Spinal cord (tissue), 10 donors: ENCODE measurements at places on chromosomes 7 and 10. TPM values are rescaled to one million over a fixed set of nuclear protein-coding genes. Genes with fewer than 3 reads are reported as not detected.

DNA sequence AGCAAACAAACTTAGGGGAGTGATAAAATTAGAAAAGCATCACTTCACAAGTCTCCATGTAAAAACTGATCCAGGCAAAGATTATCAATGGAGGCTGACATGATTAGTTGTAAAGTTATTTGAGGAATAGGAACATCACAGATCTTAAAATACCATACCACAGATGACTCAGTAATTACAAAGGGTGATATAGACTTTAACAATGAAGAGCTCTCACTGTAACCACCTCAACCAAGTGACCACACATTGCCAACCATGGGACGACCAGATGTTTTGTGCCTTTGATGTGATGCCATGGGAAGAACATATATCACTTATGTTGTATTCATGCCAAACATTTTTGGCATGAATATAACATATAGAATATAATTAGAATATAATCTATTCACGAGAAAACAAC, 11.7 kb downstream of the AASS start:
- H3K4me1 ChIP-seq: no peaks in the 10 kb centered on the region
- H3K4me3 ChIP-seq: no peak overlapping the region
- no peaks in the 10 kb centered on the region for H3K27me3 ChIP-seq
- H3K27ac ChIP-seq: no peak overlapping the region
- no peak for DNase-seq
- no peaks in the 10 kb centered on the region for H3K36me3 ChIP-seq

DNA sequence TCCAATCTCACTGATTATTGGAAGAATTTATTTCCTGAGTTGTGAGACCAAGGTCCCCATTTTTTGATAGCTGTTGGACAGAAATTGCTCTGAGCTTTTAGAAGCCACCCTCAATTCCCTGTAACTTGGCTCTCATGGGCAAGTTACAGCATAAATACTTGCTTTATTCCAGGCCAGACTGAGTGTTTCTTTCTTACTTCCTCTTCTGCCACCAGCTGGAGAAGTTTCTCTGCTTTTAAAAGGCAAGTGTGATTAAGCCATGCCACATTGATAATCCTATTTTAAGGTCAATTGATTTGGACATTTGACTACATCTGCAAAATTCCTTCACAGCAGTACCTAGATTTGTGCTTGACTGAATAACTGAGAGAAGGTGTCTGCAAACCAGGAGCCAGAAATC, 14.1 kb upstream of the TAS2R41 start:
- no peaks in the 10 kb centered on the region for H3K4me1 ChIP-seq
- no peaks in the 10 kb centered on the region for H3K36me3 ChIP-seq
- peak; percentile 35 for DNase-seq

GRCh38 chr7:23246555-23246954, at the start of gene GPNMB:
Gene GPNMB (plus strand): TSS chr7:23246775. CDS start chr7:23246858, 83 bp downstream.
- peaks cover 20% of the 10 kb centered on the region for H3K27me3 ChIP-seq
- H3K27ac ChIP-seq: peak within 1 kb of the TSS; percentile 44
- DNase-seq: no peak
- peak within 1 kb of the TSS; percentile 38 for H3K4me3 ChIP-seq
- H3K4me1 ChIP-seq: peaks cover 15% of the 10 kb centered on the region

DNA sequence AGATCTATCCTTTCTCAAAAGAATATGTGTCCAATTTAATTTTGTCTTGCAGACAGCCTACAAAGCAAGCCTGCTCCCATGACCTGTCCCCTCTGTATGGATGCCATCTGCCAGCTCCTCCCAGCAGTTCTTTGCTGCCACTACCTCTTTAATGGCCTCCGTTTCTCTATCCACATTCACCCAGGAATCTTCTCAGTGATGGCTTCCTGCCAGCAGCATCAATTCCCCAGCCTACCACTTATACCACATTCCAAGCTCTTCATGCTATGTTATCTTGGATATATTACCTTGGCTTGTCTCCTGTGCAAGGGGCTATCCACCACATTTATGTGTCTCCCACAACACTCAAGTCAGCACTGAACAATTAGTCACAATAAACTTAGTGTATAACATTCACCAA, 133.2 kb downstream of the VPS50 start:
- H3K4me3 ChIP-seq: no peak overlapping the region
- H3K36me3 ChIP-seq: no peaks in the 10 kb centered on the region
- no peaks in the 10 kb centered on the region for H3K4me1 ChIP-seq
- DNase-seq: no peak

DNA sequence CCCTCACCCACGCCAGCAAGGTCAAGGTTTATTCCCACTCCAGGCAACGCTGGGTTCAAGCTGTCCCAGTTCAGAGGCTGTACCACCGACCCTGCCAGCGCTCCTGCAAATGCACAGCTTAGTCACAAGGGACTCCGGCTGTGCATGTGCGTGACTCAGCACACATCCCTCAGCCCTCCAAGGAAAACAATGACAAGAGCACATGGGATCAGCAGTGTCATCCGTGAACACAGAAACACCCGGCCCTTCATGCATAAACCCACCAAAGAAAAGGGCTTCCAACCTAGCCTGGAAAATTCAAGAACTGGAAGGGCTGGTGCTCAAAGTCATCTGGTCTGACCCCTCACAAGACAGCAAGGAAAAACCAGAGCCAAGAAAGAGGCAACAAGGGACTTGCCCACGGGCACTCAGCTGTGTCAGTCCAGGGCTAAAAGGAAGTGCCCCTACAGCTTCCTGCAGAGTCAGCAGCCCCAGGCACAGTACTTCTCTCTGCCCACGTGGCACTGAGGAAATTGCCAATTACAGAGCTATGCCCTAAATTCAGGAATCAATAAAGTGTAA, 106.1 kb downstream of the KCNMA1 start:
- no peaks in the 10 kb centered on the region for H3K36me3 ChIP-seq
- peaks cover 13% of the 10 kb centered on the region for H3K4me1 ChIP-seq
- no peaks in the 10 kb centered on the region for H3K27me3 ChIP-seq

DNA sequence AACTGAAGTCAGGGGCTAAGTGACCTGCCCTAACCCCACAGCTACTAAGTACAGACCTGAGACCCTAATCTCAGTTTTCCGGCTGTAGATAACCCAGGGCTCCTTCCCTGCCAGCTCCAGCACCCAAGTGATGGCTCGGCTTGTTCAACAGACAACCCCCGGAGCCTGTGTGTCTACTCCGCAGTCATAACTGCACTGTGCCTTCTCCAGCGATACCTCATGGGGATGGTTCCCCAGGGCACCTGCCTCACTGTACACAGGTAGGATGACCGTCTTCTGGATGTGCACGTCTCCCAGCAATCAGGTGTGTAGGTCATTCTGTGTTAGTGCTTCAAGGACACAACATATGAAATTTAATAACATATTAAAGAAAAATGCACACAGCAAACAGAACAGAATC, 37.1 kb downstream of the CPXM2 start:
- no peak overlapping the region for H3K27ac ChIP-seq
- H3K27me3 ChIP-seq: no peaks in the 10 kb centered on the region
- peaks cover 14% of the 10 kb centered on the region for H3K4me1 ChIP-seq
- DNase-seq: no peak

DNA sequence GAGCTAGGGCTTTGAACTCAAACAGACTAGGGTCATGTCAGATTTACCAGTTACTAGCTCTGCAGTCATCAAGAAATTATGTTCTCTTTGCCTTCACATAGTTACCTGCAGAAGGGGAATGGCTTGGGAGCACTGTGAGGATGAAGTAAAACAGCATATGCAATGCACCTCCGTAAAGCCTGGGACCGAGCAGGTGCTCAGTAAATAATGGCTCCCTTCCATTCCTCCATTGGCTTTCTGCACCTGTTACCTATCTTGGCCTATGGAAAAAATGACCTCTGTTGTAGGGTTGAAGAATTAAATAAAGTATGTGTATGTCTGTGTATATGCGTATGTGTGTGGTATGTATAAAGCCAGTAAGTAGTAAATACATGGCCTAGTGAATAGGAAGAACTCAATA, 78.8 kb downstream of the PDE1C start:
- no peaks in the 10 kb centered on the region for H3K36me3 ChIP-seq
- H3K4me1 ChIP-seq: peaks cover 4% of the 10 kb centered on the region
- no peak overlapping the region for H3K27ac ChIP-seq
- H3K27me3 ChIP-seq: no peaks in the 10 kb centered on the region

DNA sequence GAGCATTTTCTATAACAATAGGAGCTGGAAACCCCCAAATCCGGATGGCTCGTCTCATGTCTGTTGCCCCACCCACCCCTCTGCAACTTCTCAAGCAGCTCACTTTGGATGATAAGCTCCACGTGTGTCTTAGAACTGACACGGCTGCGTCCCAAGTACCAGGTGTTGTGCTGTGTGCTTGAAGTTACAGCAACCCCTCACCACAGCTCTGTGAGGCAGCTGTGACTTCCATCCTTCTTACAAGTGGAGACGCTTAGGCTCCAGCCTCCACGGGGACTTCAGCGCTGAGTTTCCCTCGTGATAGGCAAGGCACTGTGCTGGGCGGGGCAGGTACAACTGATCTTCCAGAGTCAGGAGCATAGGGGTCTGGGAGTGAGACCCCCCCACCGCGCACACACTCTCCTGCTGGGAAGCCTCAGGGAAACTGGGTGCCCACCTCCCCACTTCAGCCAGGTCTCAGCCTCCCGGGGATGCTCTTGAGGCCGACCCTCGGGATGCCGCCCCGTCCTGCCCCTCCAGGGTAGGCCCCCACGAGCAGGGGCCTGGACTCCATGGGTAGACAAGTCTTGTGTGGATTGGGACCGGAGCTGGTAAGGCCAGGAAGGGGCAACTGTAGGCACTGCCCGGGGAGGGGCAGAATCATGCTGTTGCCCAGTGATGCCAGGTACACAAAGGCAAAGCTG, 31.4 kb downstream of the EN2 start:
- H3K36me3 ChIP-seq: no peaks in the 10 kb centered on the region
- peaks cover 22% of the 10 kb centered on the region for H3K4me1 ChIP-seq
- no peak overlapping the region for H3K4me3 ChIP-seq
- DNase-seq: no peak
- no peak overlapping the region for H3K27ac ChIP-seq

DNA sequence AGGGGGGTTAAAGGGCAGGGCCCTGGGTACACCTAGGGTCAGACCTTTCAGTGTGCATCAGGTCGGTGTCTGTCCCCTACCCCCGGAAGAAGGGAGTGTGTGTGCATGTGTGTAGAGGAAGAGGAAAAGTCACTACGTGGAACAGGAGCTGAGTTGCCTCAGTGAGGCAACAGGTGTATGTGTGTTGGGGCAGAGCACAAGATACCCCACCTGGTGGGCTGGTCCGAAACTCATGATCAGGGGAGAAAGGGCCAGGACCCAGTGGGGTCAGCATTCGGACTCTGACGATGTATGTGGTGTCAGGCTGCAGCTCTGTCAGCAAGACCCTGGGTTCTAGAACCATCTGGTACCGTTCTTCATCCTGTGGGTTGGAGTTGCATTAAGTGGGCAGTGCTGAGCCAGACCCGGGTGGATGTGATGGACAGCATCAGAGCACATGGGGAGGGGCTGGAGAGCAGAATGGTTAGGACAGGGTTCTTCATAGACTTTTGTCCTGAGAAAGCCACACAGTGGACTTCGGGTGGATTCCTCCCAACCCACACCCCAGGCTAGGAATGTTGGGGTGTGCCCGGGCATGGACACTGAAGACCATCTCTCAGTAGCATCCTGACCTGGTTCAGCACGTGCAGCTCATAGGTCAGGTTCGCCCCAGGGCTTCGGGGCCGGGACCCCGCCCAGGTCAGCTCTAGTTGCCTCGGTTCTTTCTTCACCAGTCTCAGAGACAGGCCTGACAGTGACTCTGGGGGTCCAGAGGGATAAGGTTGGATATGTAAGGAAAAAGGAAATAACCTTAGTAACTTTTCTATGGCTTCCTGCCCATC, 10.7 kb downstream of the EPHA1 start:
- DNase-seq: no peak
- H3K36me3 ChIP-seq: peaks cover 19% of the 10 kb centered on the region
- peaks cover 9% of the 10 kb centered on the region for H3K4me1 ChIP-seq
- no peaks in the 10 kb centered on the region for H3K27me3 ChIP-seq
- H3K4me3 ChIP-seq: no peak overlapping the region

ZNF107 gene
- 8.7 TPM for polyA plus RNA-seq

ANKMY2 gene
- polyA plus RNA-seq: 44.0 TPM

PSPH gene
- 42.2 TPM for polyA plus RNA-seq

CFAP46 gene
- polyA plus RNA-seq: 12.2 TPM
